Heart right ventricle (tissue), 16 donors: ENCODE measurements at places on chromosomes 6 and 20. TPM values are rescaled to one million over a fixed set of nuclear protein-coding genes. Genes with fewer than 3 reads are reported as not detected.

GRCh38 chr6:20266851-20267608 lies 54.8 kb upstream of the MBOAT1 start:
- no peak for DNase-seq

DNA sequence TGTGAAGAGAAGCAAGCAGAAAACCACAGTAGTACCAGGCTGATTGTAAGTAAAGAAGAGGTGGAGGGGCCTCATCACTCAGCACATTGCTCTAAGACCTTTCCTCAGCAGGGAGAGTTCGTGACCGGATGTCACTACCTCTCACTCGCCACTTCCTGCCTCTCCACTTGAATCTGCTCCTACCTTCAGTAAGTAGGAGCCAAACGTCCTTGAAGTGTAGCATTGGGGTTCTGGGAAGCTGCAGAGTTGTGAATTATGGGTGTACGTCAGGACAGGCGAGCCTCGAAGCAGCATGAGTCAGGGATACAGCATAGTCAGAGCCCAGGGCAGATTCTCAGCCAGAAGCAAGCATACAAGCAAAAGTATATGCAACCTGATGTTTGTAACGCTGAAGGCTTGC lies 224.9 kb downstream of the PHACTR1 start:
- DNase-seq, result no peak

GRCh38 chr6:157152556-157152955 lies 170.8 kb downstream of the TMEM242 start:
- DNase-seq, result no peak

DNA sequence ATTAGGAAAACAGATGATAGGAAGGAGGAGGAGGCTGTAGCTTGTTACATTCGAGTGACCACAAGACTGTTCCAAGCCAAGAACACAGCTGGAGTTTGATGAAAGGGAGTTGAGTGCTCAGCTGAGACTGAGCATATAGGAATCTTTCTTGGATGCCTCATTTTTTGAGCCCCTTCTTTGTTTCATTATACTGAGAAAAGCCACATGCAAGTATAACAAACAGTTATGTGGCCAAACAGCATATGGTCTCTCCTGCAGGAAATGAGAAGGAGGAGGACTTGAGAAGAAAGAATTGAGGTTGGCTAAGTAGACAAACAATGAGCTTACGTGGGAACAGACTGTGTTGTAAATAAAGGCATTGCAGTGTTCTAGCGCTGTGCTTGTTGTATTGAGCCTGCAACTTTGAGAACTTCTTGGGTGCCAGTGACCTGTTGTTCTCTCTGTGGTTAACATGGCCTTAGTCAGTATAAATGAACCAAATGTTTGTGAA lies 78.3 kb downstream of the AKAP7 start:
- DNase-seq, result no peak

The NUP43 gene
- 34.0 TPM for total RNA-seq

DNA sequence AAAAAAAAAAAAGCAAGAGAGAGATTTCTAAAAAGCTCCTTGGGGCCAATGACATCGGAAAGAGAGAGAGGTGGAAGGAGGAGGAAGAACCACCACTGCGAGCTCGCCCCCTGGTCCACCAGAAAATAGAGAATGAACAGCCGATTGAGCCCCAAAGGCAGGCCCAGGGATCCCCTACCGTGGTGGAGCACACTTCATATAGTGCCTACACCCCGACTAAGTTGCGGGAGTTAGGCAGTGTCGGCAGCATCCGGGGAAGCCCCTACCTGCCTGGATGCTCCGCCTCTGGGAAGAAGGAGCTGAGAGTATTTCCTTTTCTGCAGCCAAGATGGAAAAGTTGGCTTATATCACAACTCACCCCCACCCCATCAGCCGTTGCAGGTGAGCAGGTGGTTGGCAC lies 38.6 kb upstream of the HSF2 start:
- no peak for DNase-seq

The ANKRD66 gene
- total RNA-seq, result not detected

- DNase-seq, result no peak
Observed at GRCh38 chr6:46078294-46078693, 51.5 kb upstream of the ENPP4 start.

The TRAPPC3L gene
- not detected for total RNA-seq

DNA sequence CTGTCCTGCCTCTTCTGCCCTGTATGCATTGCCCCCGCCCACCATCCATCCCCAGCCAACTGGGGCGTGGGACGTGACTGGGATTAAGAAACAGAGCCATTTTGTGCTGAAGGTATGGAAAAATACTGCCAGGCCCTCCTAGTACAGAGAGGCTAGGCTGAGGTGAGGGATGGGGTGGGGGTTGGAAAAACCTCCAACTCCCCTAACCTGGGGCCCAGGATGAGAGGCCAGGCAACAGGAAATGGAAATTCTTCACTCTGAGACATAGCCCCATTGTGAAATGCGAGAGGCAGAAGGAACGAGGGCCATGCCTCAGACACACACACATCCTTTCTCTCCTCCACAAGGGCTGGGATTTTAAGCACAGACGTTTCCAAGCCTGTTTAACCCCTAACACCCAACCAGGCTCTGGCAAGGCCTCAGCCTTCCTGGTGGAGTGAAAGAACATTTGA lies 19.9 kb downstream of the KCNK5 start:
- no peak for DNase-seq

- DNase-seq, result no peak
Observed at GRCh38 chr6:38588631-38589366, 50.9 kb downstream of the BTBD9 start.

The GJA1 gene
- 298 TPM for total RNA-seq

DNA sequence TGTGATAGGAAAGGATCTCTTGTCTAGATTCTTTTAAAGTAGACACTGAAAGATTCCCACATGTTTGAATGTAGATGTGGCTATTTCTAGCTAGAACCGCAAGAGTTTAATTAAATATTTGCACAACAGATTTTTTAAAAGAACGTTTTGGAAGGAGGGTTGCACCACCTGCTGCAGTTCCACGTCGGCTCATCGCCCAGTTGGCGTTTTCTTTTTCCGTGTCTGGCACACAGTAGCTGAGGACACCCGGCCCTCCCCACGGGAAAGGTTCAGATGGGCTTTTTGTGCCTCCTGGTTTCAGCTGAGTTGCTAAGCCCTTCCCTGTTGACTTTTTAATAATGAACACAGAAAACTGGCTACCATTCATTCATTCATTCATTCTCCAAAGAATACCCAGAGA lies 41.8 kb upstream of the DOK5 start:
- no peak for DNase-seq

DNA sequence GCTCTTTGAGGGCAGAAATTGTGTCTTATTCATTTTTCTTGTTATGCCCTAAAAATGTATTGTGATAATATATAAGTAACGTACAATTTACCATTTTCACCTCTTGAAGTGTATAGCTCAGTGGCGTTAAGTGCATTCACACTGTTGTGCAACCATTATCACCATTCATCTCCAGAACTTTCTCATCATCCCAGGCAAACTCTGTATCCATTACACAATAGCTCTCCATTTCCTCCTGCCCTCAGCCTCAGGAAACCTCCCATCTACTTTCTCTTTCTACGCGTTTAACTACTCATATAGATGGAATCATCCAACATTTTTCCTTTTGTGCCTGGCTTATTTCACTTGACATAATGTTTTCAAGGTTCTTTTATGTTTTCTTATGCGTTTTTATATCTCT lies 184.6 kb downstream of the ESR1 start:
- no peak for DNase-seq

The TPD52L1 gene
- total RNA-seq, result 97.8 TPM

The HMGCLL1 gene
- 0.60 TPM for total RNA-seq

GRCh38 chr20:59289994-59290393 lies 10.4 kb upstream of the EDN3 start:
- no peak for DNase-seq

DNA sequence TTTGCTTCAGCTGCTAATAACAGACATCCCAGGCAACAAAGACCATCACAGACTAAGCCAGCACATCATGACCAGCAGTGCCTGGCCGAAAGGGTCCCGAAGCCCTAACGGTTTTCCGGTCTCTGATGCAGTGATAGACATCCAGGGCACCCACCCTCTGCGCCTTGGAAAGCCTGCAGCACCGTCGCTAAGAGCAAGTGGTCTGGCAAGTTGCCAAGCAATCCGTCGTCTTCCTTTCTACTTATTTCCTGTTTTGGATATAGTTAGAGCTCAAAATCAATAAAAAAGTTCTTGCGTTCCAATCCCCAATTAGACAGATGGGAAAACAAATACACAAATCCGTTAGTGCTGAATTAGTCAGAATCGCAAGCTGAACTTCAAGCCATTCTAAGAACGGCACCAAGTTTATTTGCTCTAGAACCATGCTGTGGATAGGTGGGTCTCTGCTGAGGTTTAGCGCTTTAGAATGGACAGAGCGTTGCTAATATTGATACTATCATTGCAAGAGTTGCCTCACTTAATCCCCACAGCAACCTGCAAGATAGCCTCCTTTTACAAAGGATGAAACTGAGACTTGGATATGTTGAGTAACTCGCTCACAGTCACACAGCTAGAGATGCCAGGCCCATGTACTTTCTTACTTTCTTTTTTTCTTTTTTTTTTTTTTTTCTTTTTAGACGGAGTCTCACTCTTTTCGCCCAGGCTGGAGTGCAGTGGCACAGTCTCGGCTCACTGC lies 163.3 kb upstream of the SNX9 start:
- DNase-seq, result no peak

- DNase-seq, result no peak
Observed at GRCh38 chr6:169994739-169995138, 243.3 kb downstream of the ERMARD start.

The ZSCAN16 gene
- 1.7 TPM for total RNA-seq

- DNase-seq, result no peak
Observed at GRCh38 chr20:23998844-23999243, 10.3 kb upstream of the GGTLC1 start.

DNA sequence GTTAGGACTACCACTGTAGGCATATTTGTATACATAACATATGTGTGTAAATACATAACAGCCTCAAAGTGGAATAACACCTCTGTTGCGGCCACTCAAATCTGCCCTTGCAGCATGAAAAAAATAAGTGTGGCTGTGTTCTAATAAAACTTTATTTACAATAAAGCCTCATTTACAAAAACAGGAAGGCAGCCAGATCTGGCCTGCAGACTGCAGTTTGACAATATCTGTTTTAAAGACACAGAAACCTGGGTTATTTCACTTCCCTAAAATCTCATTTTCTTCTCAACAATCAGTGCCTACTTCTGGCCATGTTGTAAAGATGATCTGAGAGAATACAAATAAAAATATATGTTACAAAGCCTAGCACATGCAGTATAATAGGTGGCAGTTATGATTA lies 53.9 kb upstream of the SCML4 start:
- DNase-seq, result no peak

GRCh38 chr6:21871831-21872230 lies 278.3 kb downstream of the SOX4 start:
- DNase-seq, result no peak

The COL19A1 gene
- total RNA-seq, result 2.3 TPM

The SYCP2L gene
- total RNA-seq, result 2.4 TPM

GRCh38 chr6:108501559-108501958 lies 59.2 kb upstream of the FOXO3 start:
- DNase-seq, result no peak

- DNase-seq, result no peak
Observed at GRCh38 chr6:148771896-148772554, 25.2 kb downstream of the UST start.

GRCh38 chr6:23106951-23107350 lies 537.6 kb downstream of the HDGFL1 start:
- DNase-seq, result no peak

DNA sequence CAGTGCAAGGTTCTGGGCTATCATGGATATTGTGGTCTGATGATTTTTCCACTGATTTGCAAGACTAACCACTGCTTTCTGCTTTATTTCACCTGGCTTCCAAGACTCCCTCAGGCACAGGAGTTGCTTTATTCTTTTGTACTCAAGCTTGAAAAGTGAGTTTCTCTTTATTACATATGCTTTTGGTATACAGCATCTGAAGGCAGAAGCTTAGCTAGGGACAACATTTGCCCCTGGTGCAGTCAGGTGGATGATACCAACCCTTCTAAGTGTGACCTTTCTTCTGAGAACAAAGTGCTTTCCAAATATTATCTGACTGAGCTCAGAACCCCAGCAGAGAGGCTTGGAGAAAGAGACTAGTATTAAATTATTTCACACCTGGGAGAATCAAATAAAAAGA lies 94.0 kb upstream of the PHACTR1 start:
- DNase-seq, result no peak

The TTBK1 gene
- total RNA-seq, result 0.34 TPM

GRCh38 chr6:150167479-150167873 lies 24.6 kb downstream of the PPP1R14C start:
- DNase-seq, result peak; percentile 38

DNA sequence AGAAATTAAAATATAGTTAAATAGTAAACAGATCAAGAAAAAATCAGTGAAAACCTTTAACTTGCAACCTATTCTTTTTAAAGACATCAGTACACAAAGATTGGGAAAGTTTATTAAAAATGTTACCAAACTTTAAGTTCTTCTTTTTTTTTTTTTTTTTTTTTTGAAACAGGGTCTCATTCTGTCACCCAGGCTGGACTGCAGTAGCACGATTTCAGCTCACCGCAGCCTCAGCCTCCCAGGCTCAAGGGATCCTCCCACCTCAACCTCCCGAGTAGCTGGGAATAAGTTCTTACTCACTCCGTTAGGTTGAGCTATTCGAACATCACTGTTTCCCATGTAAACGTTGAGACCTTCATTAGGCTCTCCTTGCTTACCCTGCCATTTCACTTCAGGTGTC lies 5.6 kb downstream of the MAP3K5 start:
- no peak for DNase-seq

- no peak for DNase-seq
Observed at GRCh38 chr20:62955519-62956386, 3.2 kb downstream of the SLC17A9 start.

DNA sequence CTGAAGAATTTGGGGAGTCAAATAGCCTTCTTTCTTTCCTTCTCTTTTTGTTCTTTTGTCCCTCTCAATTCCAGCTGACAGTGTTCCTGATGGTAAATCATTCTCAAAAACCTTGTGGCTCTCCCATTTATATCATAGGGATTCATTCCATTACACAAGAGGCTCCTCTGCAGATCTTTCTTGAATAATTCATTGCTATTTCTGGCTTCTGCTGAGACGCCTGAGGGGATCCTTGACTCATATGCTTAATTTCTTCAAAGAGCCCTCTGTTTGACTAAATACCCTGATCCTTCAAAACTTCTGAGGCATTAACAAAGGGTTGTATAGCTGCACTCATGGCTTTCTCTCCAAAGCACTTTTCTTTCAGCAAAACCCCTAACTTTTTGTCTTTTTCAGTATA lies 289.3 kb downstream of the FARS2 start:
- no peak for DNase-seq

DNA sequence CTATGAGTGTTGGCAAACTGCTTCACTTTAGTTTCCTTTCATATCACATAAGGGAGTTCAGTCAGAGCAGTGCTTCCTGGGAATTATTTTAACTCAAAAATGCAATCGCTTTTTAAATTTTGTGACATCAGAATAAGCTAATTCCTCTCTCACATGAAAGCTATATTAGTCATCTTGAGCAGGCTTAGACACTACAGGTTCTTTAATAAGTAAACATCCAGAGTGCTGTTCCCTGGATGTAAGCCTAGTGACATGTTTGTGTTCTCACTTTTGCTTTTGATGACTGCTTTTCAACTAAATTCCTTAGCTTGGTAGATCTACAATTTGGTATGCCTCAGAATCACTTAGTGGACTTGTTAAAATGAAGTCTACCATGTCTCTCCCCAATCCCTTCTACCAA lies 252.7 kb upstream of the POU3F2 start:
- DNase-seq, result no peak
